ENCODE measurements at places on chromosomes 13 and 19.

GRCh38 chr19:40716031-40716481, 630 bp downstream of the COQ8B start:
- peak overlapping the region; percentile 94 for H3K27ac ChIP-seq
- peak overlapping the region; percentile 91 for H3K4me3 ChIP-seq
- no peak for DNase-seq
- peaks cover 6% of the 10 kb centered on the region for H3K36me3 ChIP-seq

- H3K36me3 ChIP-seq, result no peaks in the 10 kb centered on the region
- no peak for DNase-seq
- H3K4me1 ChIP-seq, result no peaks in the 10 kb centered on the region
These were observed 14.6 kb downstream of the KCTD15 start for GRCh38 chr19:33811246-33811645.

DNA sequence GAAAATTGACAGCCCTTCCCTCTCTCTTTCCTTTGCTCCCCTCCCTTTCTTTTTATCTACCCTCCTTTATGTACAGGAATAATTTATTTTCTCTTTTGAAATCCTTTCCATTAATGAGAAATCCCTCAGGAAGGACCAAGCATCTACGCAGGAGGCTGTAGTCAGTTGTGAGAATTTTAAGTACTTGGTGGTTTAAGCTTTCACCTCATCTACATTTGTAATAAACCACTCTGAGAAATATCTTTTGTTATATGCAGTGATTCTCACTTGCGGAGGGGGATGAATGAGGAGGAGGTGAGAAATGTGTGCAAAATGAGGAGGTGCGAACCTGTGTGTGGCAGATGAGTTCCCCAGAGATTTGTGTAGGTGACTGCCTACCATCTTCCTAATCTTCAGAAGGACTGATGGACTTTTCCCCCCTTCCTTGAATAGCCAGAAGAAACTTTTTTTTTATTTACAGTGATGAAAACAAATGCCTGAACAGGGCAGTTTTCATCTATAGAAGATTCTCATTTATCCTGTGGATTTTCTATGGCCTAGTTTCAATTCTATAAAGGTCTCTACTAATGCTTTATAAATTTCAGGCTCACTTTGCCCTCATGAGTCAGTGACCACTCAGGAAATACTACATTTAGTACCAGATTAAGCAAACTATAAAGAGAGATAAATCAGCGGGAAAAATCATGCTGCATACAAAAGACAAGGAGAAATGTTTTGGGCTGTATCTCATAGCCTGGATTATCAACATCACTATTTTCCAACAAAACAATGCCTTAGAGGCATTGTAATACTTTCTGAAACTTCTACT, 118.3 kb downstream of the LHFPL6 start:
- no peak for DNase-seq
- H3K27ac ChIP-seq, result no peak overlapping the region
- no peaks in the 10 kb centered on the region for H3K4me1 ChIP-seq
- H3K27me3 ChIP-seq, result no peaks in the 10 kb centered on the region
- H3K36me3 ChIP-seq, result no peaks in the 10 kb centered on the region
- no peak overlapping the region for H3K4me3 ChIP-seq

GRCh38 chr19:43847884-43848283, 20.8 kb downstream of the ZNF283 start:
- H3K4me3 ChIP-seq, result no peak overlapping the region
- H3K4me1 ChIP-seq, result no peaks in the 10 kb centered on the region
- H3K27ac ChIP-seq, result no peak overlapping the region
- no peak for DNase-seq
- no peaks in the 10 kb centered on the region for H3K36me3 ChIP-seq
- H3K27me3 ChIP-seq, result no peaks in the 10 kb centered on the region

GRCh38 chr19:40960062-40960685, 30.9 kb upstream of the CYP2B6 start:
- DNase-seq, result no peak
- H3K4me1 ChIP-seq, result no peaks in the 10 kb centered on the region
- H3K27ac ChIP-seq, result no peak overlapping the region
- no peak overlapping the region for H3K4me3 ChIP-seq
- peaks cover 2% of the 10 kb centered on the region for H3K27me3 ChIP-seq

- H3K4me1 ChIP-seq, result peaks cover 4% of the 10 kb centered on the region
- no peak for DNase-seq
- H3K4me3 ChIP-seq, result no peak overlapping the region
- no peaks in the 10 kb centered on the region for H3K27me3 ChIP-seq
- peak overlapping the region; percentile 20 for H3K27ac ChIP-seq
These were observed 122.0 kb downstream of the ENOX1 start for GRCh38 chr13:43664700-43665191.

- H3K4me3 ChIP-seq, result no peak overlapping the region
- H3K27ac ChIP-seq, result no peak overlapping the region
- no peak for DNase-seq
- no peaks in the 10 kb centered on the region for H3K4me1 ChIP-seq
These were observed 17.0 kb downstream of the ZFP82 start for GRCh38 chr19:36401475-36401874.

All from thymus (tissue), 14 donors.